Activated T-helper 1 cell treated with anti-CD3 and anti-CD28 coated beads, Interleukin-12 subunit alpha, Interleukin-12 subunit beta, Interleukin-2, Interleukin-4 antibody, amounts not matched to agents 30 ng/mL and 10 ng/mL and 1 ng/mL, durations not matched to agents 14 hours and 24 hours and 36 hours (primary cell): ENCODE measurements at places on chromosomes 6 and 20. TPM values are rescaled to one million over a fixed set of nuclear protein-coding genes. Genes with fewer than 3 reads are reported as not detected.

The EEF1A1 gene
- total RNA-seq = 8,439 and 8,694 TPM in 2 replicates

- no peak for DNase-seq
These were observed 184.4 kb downstream of the HS3ST5 start for GRCh38 chr6:114158411-114158810.

- DNase-seq = no peak
These were observed 96.2 kb downstream of the JARID2 start for GRCh38 chr6:15342114-15342513.

- DNase-seq = peak; percentile 12
These were observed 94.0 kb downstream of the ADGRG6 start for GRCh38 chr6:142395768-142396231.

The DLK2 gene
- total RNA-seq = 1.5 and 2.0 TPM in 2 replicates

DNA sequence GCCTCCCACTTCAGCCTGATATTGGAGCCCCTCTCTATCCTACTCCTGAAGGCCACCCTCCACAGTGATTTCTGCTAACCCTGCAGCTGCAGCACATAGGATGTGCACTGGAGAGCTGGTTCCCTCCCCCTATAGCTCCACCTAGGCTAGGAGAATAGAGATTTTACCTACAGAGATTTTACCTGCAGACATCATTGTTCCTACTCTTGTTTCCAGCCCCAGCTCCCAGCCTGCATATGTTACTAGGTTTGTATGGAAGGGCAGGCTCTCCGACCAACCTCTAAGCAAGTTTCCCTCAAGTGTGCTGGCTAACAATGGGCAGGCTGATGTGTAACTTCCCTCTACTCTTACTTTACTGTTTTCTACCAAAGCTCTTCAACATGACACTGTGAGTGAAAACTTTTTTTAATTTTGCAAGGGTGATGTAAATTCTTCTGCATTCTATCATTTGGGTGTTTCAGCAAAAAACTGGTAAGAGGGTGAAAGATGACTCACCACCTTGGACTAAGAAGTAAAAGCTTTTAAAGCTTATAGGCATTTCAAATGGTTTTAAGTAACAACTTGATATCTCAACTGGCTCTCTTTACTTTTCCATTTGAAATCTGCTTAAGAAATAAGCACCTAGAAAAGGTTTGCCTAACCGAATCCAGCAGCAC lies 106.8 kb downstream of the CDK19 start:
- DNase-seq = no peak

The SLC17A1 gene
- total RNA-seq = not detected in 2 replicates

The NRSN1 gene
- not detected in 2 replicates for total RNA-seq

- DNase-seq = no peak
These were observed 635 bp downstream of the SLC35B3 start for GRCh38 chr6:8434727-8435092.

The RNF144B gene
- 0.44 and 0.86 TPM in 2 replicates for total RNA-seq

The PDE10A gene
- not detected in 2 replicates for total RNA-seq

- no peak for DNase-seq
These were observed 30.4 kb downstream of the TRMT6 start for GRCh38 chr20:5919626-5920544.

- DNase-seq = no peak
These were observed 57.4 kb upstream of the CEP85L start for GRCh38 chr6:118708744-118709143.

- DNase-seq = no peak
These were observed 451.7 kb upstream of the MARCKS start for GRCh38 chr6:113405326-113406047.

DNA sequence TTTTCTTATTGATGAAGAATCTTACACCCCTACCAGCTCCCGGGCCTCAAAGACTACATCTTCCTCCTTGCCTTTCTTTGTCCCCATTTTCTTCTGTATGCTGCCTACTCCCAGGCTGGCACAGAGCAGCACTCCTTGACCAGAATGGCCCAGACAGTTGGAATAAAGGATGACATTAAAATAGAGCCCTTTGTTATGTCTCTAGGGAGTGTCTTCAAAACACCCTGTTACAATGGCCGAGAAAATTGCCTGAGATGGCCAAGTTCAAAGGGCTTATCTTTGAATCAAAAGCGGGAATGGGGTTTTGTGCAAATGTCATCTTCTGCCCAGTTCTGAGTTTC lies 79.0 kb upstream of the TBC1D7 start:
- no peak for DNase-seq

The BFSP1 gene
- 0.76 and 0.80 TPM in 2 replicates for total RNA-seq

DNA sequence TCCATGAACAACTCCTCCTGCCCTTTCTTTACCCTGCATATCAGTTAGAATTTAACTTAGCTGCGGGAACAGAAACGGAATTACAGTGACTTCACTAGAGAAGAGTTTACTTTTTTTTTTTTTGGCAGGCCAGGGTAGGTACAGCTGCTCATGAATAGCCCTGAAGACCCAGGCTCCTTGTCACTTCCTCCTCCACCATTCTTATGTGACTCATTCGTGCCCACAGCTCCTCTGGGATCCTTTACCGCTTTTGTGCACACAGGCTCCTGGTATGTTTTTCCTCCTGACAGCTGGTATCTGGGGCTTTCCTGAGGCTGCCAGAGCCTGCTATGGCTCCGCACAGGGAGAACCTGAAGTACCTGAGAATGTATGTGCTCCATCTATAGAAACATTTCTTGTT lies 3.9 kb upstream of the KCNS1 start:
- DNase-seq = no peak

The LGSN gene
- not detected in 2 replicates for total RNA-seq

GRCh38 chr6:8059129-8059528 lies 5.1 kb downstream of the BLOC1S5 start:
- DNase-seq = no peak

- DNase-seq = no peak
These were observed 84.6 kb downstream of the TMEM170B start for GRCh38 chr6:11622156-11622555.

- DNase-seq = no peak
These were observed 13.3 kb downstream of the GABBR1 start for GRCh38 chr6:29619578-29620160.

The GABRR1 gene
- total RNA-seq = not detected in 2 replicates

DNA sequence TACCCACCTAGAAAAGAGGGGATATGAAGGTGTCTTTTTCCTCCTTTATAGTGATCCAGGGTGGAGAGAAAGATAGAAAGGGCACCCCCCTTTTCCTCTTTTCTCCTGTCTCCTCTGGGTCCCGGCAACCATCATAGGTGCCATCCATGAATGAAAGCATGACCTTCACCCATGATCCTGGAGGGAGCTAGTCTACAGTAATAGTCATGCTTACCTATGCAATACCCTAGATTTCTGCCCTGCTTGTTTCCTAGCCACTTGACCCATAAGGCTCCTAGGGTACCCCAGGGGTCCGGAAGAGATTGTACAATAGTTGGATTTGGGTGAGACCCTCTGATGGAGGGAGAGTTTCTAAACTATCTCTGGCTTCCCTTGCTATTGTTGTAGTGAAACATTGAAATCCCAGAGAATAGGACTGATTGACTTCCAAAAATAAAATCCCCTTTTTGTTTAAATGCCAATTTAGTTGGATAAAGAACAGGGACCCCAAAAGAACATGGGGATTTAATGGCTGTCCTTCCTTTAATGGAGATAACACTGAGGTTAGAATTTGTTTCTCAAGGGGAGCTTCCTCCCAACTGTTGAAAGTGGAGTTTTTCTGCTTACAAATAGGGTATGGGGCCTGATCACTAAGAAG lies 366.8 kb upstream of the KHDRBS2 start:
- DNase-seq = no peak

- DNase-seq = no peak
These were observed 37.1 kb downstream of the TNFAIP3 start for GRCh38 chr6:137903933-137904821.

DNA sequence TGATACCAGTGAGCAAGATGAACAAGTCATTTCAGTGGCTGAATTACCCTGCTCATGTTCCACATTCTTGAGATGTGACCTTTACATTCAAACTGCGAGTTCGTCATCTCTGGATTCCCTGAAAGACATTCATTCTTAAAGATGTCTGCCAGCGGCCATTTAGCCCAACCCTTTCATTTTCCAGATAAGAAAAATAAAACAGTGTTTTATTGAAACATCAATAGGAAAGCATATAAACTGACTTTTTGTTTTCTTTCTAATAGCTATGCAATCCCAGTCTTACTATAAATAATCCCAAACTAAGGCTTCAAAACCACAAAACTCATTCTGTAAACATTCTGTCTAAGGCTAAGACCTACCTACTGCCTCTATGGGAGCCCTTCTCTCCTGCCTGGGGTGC lies 134.0 kb downstream of the SAMD5 start:
- DNase-seq = no peak

The OR12D3 gene
- total RNA-seq = not detected in 2 replicates

The SLC26A8 gene
- not detected in 2 replicates for total RNA-seq

GRCh38 chr6:131568726-131569125 lies 4.3 kb upstream of the ARG1 start:
- no peak for DNase-seq

DNA sequence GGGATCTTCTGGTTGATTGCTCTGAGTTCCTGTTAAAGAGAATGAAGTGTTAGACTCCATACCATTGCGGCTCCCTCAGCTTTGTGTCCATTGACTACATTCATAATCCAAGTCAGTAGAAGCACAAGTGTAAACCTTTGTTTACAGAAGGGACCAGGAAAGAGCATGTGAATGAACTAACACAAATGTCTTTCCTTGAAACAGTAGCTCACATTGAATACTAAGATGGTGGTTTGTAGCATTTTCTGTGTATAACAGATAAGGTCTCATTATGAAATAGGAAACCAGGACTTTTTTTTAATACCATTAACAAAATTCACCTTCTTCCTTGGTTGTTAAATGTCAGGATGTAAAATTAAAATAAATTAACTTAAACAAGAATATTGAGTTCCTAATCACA lies 8.4 kb downstream of the STXBP5 start:
- DNase-seq = no peak

The IFNGR1 gene
- 12.5 and 12.6 TPM in 2 replicates for total RNA-seq

The BLCAP gene
- total RNA-seq = 30.9 and 32.1 TPM in 2 replicates

GRCh38 chr6:55994531-55994930 lies 119.1 kb upstream of the BMP5 start:
- no peak for DNase-seq

DNA sequence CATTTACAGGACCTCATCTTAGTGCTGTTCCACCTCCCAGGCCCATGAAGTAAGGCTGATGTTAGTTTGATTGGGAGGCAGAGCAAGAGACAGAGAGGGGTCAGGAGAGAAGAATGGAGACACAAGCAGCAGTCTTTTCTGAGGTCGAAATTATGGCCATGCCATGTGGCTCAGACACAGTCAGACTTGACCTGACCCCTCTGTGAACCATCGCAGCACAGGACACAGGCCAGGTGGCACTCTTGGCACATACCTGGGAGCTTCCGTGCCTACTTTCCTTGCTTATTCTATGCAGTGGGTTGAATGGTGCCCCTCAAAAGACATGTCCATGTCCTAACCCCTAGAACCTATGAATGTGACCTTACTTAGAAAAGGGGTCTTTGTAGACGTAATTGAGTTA lies 254.9 kb downstream of the MAFB start:
- DNase-seq = no peak

GRCh38 chr20:48772183-48772976 lies 55.4 kb downstream of the PREX1 start:
- no peak for DNase-seq

DNA sequence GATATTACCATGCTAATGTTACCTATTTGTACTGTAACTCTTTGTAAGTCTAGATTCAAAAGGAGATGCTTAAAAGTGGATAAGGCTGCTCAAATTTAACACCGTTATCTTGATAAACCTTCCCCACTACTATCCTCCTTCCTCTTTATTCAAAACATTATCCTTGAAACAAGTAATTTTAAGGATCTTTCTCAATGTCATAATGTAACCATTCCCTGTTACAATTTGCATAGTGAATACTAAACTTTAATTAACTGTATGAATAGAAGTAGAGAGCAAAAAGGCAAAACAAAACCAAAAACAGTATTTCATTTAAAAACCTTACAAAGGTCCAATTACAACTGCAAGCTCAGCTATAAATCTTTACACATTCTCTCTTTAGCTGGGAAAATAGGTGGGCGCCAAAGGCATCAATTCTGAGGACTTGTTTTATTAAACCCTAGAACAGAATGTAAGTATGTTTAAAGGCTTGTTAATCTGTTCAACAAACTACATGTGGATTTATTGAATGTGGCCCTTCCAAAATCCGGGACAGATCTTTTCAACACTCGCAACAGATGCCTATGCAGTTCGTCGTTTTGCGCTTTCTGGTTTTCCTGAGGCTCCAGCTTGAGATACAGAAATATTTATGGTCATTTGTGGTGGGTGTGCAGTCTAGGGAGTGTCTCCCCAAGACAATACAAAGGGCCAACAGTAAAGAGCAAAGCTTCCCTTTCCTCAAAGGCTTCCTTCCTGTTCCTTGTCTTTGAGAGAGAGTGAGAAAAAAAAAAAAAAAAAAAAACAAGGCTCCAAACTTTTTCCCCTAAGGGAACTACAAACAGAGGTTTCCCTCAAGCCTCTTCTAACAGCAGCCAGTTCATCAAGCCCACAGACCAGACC lies 15.1 kb downstream of the KIF13A start:
- DNase-seq = no peak

DNA sequence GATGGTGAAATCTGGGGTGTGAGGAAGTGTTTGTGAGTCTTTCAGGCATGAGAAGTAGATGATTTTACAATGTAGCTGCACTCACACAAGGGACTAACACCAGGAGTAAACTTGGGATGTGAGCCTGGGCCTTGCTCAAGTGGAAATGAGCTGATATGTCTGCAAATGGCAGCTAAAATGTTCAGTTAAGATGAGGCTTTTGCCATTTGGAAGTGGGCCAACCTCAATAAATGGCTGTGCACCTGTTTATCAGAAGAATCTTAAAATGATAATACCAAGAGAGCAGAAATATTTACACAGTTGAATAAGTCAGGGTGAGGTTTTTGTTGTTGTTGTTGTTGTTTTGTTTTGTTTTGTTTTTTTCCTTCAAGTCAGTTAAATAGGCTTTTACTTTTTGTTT lies 25.7 kb upstream of the KLHL31 start:
- no peak for DNase-seq

GRCh38 chr6:134512981-134513391 lies 195.1 kb upstream of the SGK1 start:
- DNase-seq = no peak

DNA sequence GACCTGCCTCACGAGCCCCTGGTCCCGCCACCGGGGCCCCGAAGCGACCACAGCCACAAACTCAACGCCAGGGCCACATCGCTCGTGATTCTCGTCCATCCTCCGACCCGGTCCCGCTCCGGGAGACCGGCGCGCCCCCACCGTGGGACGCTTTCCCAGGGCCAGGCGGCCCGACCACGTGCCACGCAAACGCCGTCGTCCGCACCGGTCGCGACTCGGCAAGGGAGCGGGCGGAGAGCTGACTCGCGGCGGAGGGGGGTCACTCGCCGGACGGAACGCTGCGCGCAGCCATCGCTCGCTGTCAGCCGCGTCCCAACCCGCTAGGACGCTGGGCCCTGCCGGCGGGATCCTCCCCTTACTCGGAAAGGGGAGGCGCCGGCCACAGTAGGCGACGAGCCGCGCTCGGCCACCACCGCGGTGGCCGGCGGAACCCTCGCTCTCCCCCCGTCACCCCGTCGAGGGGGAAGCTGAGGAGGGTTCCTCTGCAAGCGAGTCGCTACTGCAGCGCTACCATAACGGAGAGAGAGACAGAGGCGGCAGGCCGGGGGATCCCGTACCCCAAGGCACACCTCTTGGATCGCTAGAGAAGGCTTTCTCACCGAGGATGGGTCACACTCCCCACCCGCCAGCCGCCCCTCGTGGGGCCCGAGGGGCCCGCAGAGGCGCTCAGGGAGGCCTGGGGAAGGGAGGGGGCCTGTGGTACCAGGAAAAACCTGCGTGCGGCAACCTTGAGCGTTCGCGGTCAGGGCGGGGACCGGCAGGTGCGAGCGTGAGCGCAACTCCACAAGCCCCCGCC lies 511.8 kb upstream of the ZNF337 start:
- peak; percentile 18 for DNase-seq

The CTCFL gene
- not detected in 2 replicates for total RNA-seq

- peak; percentile 17 for DNase-seq
These were observed 74.1 kb upstream of the TOX2 start for GRCh38 chr20:43840382-43841070.

The CD93 gene
- 1.2 and 1.3 TPM in 2 replicates for total RNA-seq
